ENCODE measurements at places on chromosomes 7 and 10.

DNA sequence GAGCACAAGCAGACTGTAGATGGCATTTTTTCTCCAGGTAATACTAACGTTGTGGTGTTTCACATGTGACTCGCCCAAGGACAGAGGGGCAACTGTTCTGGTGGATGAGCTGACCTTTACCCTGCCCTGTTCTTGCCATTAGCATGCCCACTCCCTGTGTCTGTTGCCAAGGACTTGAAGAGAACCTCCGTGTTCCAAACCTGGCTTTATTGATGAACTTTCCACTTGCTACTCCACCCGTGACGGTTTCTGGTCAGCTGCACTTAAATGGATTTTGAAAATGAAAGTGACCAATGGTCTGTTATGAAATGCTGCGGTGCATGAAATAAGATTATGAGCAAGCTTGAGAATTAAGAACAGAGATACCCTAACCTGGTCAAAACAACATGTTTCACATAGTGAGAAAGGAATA is 30.4 kb downstream of the LRRC4 start:
- no peak for DNase-seq

DNA sequence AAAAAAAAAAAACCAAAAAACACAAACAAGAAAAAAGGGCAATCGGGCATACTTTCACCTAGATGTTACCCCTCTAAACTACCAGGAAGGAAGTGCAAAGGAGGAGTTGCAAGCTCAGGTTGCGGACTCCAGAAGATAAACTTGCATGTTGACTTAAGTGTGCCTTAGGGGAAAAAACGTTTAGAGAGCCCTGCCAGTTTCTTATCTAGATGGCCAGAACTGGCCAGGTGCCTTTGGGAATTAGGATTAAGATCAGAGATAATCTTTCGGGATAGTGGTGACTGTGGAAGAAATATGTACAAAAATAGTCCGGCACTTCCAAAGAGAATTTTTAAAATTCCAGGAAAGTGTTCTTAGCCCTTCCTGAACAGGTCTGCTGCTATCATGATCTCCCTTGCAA is 17.6 kb downstream of the EVX1 start:
- DNase-seq = no peak

DNA sequence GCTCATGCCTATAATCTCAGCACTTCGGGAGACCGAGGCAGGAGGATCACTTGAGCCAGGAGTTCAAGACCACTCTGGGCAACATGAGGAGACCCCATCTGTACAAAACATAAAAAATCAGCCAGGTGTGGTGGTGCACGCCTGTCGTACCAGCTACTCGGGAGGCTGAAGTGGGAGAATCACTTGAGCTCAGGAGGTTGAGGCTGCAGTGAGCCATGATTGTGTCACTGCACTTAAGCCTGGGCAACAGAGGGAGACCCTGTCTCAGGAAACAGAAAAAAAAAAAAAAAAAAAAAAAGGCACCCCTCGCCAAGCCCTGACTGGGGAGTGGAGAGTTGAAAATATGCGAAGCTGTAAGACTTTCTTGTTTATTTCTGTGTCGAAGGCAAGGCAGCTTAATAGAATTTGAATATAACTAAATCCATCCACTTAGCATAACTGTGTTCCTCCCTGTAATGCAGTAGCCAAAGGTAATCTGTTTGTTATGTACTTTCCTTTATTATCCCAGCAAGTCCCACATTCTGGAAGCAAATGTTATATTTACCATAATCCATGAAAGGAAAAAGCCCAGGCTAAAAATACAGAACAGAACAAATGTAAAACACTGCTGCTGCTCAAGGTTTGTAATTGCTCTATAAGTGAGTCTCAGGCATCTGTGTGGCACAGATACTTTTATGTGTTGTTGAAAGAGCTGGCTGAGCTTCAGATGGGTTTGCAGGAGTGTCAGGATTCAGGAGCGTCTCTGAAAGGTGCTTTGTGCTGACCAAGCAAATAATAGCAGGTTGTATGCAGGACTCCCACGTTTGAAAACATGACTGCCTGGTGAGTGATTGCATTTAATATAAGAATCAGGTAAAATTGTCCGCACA is 127.2 kb downstream of the CELF2 start:
- DNase-seq = no peak

DNA sequence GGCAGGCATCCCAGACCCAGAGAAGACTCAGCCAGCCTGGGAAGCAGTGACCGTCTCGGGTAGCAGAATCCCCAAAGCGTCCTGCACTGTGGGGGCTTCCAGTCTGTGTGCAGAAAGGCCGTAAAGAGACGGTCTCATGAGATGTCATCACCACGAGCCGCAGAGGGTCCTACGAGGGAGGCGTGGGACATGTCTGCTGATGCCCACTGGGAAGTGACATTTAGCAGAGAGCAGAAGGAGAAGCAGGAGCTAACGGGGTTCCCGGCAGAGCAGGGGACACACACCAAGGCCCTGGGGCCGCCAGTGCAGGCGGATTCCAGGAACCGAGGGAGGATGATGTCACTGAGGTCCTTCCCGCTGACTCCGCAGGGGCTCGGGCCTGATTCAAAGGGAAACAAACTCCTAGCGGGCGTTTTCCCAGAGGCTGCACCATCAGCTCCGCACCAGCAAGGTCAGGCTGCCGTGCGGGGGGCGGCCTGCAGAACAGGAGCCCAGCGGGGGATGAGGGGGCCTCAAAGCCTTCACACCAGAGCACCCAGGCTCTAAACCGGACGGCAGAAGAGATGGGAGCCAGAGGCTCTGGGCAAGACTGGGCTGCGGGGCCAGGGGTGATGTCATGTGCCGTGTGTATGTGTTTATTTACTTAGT is 85.4 kb upstream of the PDGFA start:
- DNase-seq = no peak

GRCh38 chr10:71211053-71211452 is 1.3 kb upstream of the UNC5B start:
- DNase-seq = no peak

GRCh38 chr7:70710651-70711050 is 421.3 kb upstream of the GALNT17 start:
- DNase-seq = no peak

DNA sequence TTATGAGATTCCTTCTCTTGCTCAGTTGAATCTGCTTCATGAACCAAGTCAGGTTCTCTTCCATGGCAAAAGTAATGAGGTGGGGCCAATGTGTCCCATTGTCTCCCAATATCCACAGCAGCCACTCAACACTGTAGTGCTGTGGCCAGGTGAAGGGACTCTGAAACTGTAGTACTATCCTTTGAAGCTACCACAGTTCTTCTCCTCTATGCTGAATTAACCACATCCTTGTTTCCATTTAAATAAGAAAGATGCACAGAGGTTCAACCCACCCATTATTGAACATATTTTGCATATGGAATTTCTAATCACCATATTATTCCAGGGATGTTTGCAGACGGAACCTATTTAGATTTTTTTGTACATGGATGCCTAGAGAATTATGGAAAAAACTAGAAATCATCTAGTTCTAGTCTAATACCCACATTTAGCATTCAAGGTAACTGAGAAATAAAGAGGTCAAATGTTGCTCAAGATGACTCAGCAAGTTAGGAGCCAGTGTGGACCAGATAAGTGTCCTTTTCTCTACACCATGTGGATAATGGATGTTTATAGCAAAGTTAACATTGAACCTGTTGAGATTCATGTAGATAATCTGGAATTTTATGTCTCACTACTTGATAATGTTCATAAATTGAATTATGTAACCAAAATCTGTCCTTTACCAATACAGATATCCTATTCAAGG is 64.5 kb downstream of the LRRTM3 start:
- DNase-seq = no peak

Measured in activated CD8-positive, alpha-beta memory T cell treated with anti-CD3 and anti-CD28 coated beads for 4 hours (primary cell).